ENCODE measurements at places on chromosomes 3 and 15. TPM values are rescaled to one million over a fixed set of nuclear protein-coding genes. Genes with fewer than 3 reads are reported as not detected.

PLCD1 gene
- 11.5 TPM for total RNA-seq

GCNT3 gene
- not detected for total RNA-seq

DAPK2 gene
- total RNA-seq, result 4.0 TPM

ANKDD1A gene
- total RNA-seq, result 0.73 TPM

BDH1 gene
- total RNA-seq, result 4.2 TPM

LRRC58 gene
- 24.0 TPM for total RNA-seq

SNX33 gene
- 7.9 TPM for total RNA-seq

All from mammary microvascular endothelial cell (primary cell).